ENCODE measurements at places on chromosomes 7 and 10.

DNA sequence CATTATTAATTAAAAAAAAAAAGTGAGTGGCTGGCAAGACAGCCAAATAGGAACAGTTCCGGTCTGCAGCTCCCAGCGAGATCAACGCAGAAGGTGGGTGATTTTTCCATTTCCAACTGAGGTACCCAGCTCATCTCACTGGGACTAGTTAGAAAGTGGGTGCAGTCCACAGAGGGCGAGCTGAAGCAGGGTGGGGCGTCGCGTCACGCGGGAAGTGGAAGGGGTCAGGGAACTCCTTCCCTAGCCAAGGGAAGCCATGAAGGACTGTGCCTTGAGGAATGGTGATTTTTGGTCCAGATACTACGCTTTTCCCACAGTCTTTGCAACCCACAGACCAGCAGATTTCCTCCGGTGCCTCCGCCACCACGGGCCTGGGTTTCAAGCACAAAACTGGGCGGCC is 133.7 kb downstream of the SNX13 start:
- no peak for DNase-seq

DNA sequence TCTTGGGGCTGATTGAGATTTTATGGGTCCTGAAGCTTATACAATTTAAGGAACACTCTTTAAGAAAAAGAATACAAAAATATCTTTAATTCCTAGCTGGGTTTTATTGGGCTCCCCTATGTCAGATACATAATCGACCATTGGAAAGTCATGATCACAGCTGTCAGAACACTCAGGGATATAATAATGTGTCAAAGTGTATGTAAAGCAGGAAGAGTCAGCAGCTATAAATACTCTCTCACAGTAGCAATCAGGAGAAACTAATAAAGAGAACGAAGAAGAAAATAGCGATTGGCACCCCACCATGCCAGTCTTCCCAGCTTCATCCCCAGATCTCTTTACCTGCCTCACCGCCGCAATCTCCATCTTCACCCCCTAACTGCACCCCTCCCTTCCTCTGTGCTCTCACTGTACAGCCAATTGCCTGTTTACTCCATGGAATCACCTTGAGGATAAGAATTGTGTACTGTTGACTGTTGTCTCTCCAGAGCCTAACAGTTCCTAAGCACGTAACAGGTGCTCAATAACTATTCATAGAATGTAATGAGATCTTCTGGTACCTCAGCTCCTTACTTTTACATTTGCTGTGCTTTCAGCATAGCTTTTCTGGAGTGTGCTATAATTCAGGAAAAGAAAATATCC is 24.0 kb upstream of the WNT8B start:
- no peak for DNase-seq

GRCh38 chr10:56844978-56845529 is 484.0 kb upstream of the ZWINT start:
- no peak for DNase-seq

- no peak for DNase-seq
Measured at GRCh38 chr7:55069271-55069792, 50.5 kb downstream of the EGFR start.

- no peak for DNase-seq
Measured at GRCh38 chr10:63583397-63583796, 62.2 kb downstream of the REEP3 start.

Data from NCI-H510A (cell line).